ENCODE measurements at places on chromosomes 6 and 20.

DNA sequence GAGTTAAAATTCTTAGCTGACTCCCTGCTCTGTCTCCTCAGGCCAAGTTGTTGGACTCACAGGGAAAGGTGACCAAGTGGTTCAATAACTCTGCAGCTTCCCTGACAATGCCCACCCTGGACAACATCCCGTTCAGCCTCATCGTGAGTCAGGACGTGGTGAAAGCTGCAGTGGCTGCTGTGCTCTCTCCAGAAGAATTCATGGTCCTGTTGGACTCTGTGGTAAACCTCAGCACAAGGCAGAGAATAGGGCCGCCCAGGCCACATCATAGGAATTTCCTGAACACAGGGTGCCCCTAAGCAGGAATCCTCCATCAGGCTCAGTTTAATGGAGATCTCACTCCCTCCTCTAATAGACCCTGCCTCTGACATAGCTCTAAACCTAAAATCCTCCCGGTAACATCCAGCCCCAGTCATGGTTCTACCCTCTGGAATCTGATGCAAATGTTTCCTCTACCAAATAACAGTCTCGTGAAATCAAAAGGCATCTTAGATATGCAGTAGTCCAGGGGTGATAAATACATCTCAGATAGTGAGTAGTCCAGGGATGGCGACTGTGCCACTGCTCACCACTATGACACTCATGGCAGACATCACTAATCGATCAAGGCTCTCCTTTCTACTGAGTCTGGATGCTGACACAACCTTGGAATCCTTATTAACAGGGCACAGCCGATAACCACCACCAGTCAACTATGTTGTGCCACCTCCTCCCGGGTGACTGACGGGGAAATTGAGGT is 18.3 kb downstream of the BPIFB1 start:
- DNase-seq: no peak

DNA sequence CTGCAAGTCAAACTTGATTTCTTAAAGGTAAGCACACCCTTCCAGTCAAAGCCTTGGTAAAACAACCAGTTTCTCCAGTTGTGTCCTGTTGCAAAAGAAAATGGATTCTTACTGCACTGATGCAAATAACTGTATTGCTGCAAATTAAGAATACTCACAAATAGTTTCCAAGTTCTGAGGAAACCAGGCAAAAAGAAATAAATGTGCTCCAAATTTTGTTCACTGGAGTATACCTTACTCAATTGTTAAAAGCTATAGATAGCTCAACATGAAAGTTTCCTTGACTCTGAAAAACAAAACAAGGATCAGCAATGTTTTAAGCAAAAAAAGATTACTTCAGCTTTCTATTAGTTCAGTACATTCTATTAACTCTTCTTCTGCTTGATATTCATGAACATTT is 75.2 kb downstream of the SLC16A10 start:
- no peak for DNase-seq

GRCh38 chr6:156189195-156189594 is 588.0 kb upstream of the ARID1B start:
- DNase-seq: no peak

- DNase-seq: no peak
These were observed 540.1 kb upstream of the FLRT3 start for GRCh38 chr20:14877301-14878028.

DNA sequence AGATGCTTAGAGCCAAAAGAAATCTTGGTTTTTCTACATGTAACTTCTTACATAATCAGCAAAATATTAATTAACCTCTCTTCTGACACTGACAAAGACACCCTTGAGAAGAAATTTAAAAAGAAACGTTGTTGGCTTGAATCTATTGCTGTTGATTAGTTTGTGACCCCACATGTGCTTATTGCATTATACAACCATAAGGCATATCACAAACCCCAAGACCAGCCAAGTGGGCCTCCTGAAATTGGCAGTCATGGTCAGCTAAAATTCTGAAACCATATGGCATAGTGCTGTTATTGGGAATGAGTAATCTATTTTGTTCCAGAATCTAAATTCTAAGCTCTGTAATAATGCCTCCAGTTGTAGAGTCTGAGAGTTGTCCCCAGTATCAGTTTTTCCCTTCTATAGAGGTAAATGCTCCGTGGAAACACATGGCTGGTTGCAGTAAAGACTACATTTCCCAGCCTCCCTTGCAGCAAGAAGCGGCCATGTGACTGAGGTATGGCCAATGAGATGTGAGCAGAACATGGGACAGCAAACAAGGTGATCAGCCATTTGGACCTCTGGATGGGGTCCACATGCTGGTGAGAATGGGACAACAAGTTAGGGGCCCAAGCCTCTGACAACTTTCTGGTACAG is 42.3 kb upstream of the PTPN1 start:
- peak; percentile 37 for DNase-seq

DNA sequence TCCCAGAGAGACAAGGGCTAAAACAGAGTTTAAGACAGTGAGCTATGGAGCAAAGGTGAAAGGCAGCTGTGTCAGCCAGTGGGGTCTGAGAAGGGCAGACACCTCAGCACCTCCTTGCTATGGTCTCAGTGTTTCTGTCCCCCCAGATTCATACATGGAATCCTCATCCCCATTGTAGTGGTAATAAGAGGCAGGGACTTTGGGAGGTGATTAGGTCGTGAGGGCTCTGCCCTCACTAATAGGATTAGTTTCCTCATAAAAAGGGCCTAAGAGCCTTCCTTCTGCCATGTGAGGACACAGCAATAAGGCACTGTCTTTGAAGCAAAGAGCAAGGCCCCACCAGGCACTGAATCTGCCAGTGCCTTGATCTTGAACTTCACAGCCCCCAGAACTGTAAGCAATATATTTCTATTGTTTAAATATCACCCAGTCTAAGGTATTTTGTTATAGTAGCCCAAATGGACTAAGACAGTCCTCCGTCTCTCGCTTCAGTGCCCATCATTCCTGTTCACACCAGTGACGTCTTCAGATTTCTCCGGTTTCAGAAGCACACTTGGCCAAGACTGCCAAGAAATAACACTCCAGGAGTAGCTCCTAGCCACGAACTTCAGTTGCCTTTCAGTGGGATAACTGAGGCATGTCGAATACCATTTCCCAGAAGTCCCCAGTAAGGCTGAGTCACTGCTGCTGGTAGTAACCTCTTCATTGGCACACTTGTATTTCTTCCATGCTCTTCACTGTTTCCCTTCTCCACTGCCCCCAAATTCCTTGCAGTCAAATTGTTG is 32.8 kb downstream of the SLC13A3 start:
- no peak for DNase-seq

GRCh38 chr6:112235956-112236355 is 18.4 kb downstream of the LAMA4 start:
- DNase-seq: no peak

GRCh38 chr6:69881322-69882151 is 15.2 kb downstream of the COL19A1 start:
- DNase-seq: no peak

GRCh38 chr6:113881478-113881980 is 24.4 kb downstream of the MARCKS start:
- DNase-seq: no peak

DNA sequence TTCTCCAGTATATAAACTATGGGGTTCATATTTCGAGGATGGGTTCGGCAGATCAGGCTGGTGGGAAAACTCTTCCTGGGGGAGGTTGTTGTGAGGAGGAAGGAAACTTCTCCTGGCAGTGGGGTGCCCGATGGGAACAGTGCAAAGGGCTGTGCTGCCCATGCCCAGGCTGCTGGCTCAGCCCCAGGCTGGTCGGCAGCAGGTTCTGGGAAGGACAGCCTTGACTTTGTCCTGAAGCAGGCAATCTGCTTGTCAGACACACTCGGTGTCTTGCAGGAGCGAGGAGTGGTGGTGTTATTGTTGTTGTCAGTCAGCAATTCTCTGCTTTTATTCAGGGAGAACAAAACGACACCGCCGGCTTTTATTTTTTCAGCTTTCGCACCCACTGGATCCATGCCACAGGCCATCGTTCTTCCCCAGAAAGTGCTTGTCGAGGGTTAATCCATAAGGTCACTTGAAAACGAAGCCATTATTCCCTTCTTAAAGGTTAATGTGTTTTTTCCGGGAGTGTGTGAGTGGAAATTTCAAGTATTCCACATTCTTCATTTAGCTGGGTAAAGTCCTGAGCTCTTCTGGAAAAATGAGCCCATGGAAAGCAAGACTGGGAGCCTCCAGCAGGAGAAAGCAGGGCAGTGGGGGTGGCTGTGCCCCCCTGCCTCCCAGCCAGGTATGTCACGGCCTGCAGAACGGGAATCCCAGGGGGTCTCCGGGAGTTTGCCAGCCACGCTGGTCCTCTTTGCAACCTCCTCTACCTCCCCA is 57.0 kb upstream of the STX16 start:
- no peak for DNase-seq

DNA sequence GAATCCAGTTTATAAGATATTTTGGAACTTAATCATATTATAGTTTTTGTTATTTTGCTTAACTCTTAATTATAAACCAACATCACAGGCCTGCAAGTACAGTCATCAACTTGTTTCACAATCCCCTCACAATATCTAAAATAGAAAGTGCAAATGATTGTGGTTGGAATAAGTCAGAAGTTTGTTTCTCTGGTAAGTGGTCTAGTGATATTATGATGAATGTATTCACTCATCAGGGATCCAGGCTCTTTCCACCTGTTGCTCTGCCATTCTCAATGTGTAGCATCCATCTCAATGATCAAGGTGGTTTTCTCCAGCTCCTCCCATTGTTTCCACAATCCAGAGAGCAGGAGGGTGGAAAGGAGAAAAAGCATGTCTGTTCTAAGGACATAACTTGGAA is 54.2 kb downstream of the OPN5 start:
- DNase-seq: no peak

- DNase-seq: no peak
These were observed 125.9 kb upstream of the MLIP start for GRCh38 chr6:53985366-53985765.

GRCh38 chr6:142942805-142943227 is 2.2 kb downstream of the HIVEP2 start:
- DNase-seq: peak; percentile 68

DNA sequence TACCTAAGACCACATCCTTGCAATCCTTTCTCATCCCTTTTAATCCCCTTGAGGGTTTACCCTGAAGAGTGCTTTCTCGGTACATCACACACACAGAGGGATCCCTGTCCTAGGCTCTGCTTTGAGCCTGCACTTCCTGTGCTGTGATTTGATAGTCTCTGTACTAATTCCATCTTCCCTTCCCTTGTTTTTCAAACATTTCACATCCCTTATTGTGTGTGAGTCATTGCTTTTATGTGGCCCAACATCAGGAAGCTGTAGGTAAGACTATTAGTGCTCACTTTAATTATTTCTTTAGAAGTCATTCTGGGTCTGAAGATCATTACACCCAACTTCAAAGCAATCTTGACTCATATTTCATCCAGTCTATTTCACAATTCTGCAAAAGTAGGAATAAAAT is 57.2 kb upstream of the ANKEF1 start:
- no peak for DNase-seq

- DNase-seq: no peak
These were observed 664.2 kb downstream of the QKI start for GRCh38 chr6:164078532-164079274.

DNA sequence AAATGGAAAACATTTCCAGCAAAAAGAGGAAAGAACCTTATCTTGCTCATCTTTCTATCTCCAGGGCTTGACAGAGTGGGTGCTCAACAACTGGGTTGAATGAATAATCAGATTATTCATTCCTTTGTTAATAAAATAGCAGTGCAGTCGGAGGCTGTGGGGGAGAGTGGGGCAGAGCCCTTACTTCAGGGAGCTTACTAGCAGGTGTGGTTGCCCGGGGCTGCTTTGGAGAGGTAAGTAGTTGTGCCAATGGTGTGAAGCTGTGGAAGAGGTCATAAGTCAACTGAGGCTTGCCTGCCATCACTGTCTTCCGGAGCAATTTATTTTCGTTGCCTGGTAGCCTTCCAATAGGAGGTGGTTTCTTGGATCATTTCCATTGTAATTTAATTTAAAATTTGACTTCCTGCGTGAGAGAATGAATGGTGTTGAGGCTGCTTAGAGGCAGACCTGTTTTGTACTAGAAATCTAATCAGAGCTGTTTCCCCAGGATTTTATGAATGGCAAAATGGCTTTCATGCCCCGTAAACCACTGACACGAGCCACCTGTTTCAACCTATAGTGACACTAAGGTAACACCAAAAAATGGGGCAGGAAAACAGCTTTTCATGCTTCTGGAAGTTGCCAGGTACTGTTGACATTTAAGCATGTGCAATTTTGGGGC is 51.4 kb downstream of the ZDHHC14 start:
- no peak for DNase-seq

DNA sequence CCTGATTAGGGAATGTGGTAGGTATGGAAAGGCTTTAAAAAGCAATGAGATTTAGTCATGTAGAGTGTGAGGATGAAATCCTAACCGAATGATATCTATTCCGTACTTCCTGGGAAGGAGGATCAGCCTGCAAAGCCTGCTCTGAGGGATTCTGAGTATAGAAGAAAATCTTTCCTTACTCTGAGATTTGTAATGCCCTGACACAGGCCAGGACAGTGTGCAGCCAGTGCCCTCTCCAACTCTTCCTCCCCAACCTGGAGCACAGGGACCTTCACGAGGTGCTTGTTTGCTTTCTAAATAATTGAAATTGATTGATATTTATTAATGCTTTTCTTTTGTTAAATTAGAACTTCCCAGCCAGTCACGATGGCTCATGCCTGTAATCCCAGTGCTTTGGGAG is 131.6 kb downstream of the ADGRG6 start:
- DNase-seq: no peak

GRCh38 chr6:93849857-93850256 is 430.5 kb upstream of the EPHA7 start:
- no peak for DNase-seq

GRCh38 chr6:30844118-30844535 is 40.2 kb upstream of the DDR1 start:
- no peak for DNase-seq

DNA sequence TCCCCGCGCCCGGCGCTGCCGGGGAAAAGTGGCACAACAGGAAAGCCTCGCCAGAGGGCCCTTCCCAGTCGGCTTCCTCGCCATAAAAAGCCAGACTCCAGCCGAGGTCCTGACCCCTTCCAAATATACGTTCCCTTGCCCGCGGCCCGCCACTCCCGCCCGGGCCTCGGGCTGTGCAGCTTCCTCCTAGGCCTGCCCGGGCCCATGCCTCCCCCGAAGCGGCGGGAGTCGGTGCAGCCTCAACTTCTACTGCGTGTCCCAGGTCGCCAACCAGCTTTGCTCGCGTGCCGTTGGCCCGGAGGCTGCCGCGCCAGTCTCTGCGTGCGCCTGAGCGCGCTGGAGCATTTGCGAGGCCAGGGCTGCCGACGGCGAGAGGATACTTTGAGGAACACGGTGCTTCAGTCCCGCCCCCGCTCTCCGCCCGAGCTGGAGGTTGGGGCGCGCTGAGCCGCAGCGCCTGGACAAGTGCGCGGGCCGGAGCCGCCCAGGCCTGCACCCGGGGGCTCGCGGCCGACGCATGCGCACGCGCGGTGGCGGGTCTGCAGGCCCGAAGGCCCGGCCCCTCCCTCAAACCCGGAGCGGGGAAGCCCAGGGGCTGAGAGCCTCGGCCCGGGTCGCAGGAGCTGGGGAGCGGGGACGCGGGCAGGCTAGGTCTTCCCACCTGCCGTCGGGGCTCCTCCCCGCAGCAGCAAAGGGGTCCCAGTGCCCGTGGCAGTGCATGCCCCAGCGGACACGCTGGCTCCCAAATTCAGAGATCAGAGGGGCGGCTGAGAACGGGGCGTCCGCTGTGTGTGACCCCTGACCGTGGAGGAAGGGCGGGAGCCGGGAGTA is 10.2 kb downstream of the FOXC1 start:
- DNase-seq: no peak

GRCh38 chr6:82408952-82409431 is 45.4 kb downstream of the TPBG start:
- no peak for DNase-seq

- no peak for DNase-seq
These were observed 164.2 kb upstream of the PLN start for GRCh38 chr6:118383924-118384323.
